NCI-H2081 (cell line): ENCODE measurements at places on chromosomes 2 and 18.

GRCh38 chr2:20632446-20632990 is 18.4 kb downstream of the HS1BP3 start:
- no peak for DNase-seq

- DNase-seq = no peak
Observed at GRCh38 chr2:167987558-167987957, 259.8 kb downstream of the STK39 start.

- no peak for DNase-seq
Observed at GRCh38 chr2:196079052-196079451, 10.4 kb upstream of the DNAH7 start.

DNA sequence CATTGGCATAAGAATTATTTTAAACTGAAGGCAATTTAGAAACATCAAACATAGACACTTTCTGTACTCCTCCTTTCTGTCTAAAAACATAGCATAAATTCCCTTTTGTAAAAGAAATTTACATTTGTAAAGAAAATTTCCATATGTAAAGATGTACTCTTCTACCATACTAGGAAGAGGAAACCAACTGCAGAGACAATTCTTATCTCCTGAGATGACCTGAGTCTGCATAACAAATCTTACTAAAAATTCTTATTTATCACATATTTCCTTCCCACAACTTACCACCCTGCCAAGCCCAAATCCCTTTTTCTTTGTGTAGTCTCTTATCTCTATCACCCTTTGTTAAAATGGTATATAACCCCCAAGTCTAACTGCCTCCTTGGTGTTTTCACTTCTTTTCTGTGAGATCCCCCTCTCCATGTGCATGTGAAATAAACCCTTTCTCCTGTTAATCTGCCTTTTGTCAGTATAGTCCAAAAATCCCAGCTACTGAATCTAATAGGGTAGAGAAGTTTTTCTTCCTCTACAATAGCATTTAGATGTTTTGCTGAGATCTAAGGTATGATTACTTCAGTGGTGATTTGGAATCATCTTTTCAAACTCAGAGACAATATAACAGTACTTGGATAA is 81.0 kb downstream of the CHN1 start:
- DNase-seq = no peak

- no peak for DNase-seq
Observed at GRCh38 chr18:79093986-79094385, 24.8 kb downstream of the ATP9B start.

DNA sequence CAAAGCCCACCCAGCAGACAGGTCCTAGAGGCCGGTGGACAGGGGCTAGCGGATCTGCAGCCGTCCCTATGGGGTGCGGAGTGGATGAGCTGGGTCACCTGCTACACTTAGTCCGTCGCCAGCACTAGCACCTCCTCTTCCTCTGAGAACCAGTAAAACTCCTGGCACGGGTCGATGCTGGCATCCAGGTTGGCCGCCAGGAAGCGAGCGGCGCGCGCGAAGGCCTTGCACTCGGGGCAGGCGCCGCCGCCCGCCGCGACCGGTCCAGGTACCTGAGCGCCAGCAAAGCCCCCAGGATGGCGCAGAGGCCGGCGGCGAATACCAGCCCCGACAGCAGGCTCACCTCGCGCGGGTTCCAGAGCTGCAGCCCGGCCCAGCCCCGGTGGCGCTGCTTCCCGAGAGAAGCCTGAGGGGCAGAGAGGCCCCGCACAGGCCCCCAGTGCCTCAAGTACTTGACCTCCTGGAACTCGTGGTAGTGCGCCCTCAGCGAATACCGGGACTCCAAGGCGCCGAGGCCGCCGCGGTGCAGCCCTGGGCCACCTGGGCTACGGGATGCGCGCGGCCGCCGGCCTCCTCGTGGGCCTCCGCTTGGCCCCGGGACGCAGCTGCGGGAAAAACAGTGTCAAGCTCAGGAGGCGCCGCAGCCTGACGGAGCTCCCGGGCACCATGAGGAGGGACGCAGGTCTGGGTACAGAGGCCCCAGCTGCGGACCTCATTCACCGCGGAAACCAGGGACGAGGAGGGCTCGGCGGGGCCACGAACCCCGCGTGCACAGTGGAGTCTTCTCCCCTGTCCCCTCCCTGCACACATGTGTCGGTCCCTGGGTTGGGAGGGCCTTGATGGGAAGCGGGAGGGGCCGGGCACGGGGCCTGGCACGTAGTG is 27.5 kb upstream of the ALPP start:
- no peak for DNase-seq
